ENCODE measurements at places on chromosomes 12 and 14.

- DNase-seq: no peak
Measured at GRCh38 chr12:46177025-46177424, 91.8 kb downstream of the SLC38A1 start.

DNA sequence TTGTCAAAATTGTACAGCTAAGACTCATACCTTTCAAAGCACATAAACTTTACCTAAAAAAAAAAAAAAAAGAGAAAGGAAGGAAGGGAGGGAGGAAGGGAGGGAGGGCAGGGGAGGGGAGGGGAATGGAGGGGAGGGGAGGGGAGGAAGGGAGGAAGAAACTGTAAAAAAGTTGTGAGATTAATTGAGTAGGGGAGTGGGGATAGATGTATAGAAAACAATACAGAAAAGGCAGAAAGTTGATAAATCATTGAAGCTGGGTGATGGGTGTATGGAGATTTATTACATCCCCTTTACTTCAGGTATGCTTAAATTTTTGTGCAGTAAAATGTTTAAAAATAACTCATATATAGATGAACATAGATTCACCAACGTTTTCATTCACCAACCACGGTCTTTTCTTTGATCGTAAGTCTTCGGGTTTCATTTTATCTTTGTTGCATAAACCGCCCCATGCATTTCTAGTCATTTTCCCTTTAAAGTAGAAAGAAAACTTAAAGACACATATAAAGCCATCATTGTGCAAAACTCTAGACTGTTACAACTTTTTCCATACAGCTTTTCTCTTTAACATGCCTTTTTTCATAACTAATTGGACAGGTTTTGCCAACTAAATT lies 191.2 kb upstream of the KRR1 start:
- DNase-seq: no peak

- no peak for DNase-seq
Measured at GRCh38 chr14:100289916-100290606, 16.2 kb downstream of the SLC25A29 start.

GRCh38 chr12:79168687-79169086 lies 304.1 kb downstream of the SYT1 start:
- no peak for DNase-seq

GRCh38 chr12:45303945-45304344 lies 88.0 kb downstream of the ANO6 start:
- DNase-seq: no peak

DNA sequence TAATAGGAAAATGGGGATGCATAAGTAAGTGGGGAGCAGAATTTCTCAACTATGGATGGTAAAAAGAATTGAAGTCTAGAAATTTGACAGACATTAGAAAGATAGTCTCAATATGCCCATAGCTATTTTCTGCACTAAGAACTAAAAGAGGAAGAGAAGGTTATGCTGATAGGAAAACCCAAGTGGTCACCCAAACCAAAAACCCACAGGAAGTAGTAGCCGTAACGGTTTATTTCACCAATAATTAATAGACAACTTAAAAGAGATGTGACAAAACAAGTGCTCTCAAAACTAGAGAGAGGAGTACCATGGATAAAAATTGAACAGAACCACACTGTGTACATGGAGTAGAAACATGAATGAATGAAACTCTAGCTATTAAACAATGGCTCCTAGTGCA lies 295.4 kb downstream of the FSCB start:
- no peak for DNase-seq

- DNase-seq: no peak
Measured at GRCh38 chr12:116954710-116955381, 44.1 kb downstream of the FBXW8 start.

GRCh38 chr14:54554401-54554800 lies 12.5 kb upstream of the SAMD4A start:
- DNase-seq: no peak

GRCh38 chr12:114355389-114356088 lies 50.4 kb downstream of the TBX5 start:
- no peak for DNase-seq

GRCh38 chr14:69860221-69860620 lies 19.0 kb upstream of the SMOC1 start:
- DNase-seq: no peak
